ENCODE measurements at places on chromosomes 5 and 9. TPM values are rescaled to one million over a fixed set of nuclear protein-coding genes. Genes with fewer than 3 reads are reported as not detected.

Gene BTNL9
- 5.4 TPM for polyA plus RNA-seq

- DNase-seq: no peak
Measured at GRCh38 chr9:98943682-98944056, at the start of gene COL15A1. TSS of gene COL15A1 (plus strand) at chr9:98943907. CDS start at chr9:98944062, 155 bp downstream.

DNA sequence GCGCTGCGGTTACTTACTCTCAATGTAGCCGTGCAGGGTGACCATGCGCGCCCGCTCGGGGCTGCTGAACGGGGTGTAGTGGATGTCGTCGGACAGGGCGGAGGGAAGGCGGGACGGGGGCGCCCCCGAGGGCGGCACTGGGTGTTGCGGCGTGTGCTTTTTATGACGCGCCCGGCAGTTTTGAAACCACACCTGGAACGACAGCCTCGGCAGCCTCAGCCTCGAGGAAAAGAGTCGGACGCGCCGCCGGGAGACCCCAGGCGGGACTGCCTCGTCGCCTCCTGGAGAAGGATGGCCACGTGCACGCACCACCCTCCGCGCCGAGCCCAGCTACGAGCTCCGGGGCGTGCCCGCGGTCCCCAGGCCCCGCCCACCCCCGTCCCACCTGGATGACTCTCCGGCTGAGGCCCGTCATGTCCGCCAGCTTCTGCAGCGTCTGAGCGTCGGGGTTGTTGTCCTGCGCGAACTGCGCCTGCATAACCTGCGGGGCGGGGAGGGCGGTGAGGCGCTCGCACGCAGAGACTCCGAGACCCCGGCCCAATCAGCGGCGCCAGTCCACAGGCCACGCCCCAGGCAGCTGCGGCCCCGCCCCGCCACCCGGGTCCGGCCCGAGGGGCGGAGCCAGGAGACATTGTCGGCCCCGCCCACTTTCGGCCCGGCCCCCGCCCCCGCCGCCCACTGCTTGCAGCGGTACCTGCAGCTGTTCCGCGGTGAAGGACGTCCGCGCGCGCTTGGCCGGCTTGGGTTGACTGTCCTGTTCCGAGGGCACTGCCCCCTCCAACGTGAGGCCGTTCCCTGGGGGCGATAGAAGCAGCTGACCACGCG is 15.0 kb downstream of the LHX6 start:
- no peak for DNase-seq

Gene HTR1A
- polyA plus RNA-seq: not detected

Gene KLF9
- 8.9 TPM for polyA plus RNA-seq

Gene KCNT1
- 0.06 TPM for polyA plus RNA-seq

GRCh38 chr5:133508845-133509741 is 103.2 kb downstream of the FSTL4 start:
- no peak for DNase-seq

- DNase-seq: no peak
Measured at GRCh38 chr9:126216826-126217225, 109.8 kb upstream of the MVB12B start.

DNA sequence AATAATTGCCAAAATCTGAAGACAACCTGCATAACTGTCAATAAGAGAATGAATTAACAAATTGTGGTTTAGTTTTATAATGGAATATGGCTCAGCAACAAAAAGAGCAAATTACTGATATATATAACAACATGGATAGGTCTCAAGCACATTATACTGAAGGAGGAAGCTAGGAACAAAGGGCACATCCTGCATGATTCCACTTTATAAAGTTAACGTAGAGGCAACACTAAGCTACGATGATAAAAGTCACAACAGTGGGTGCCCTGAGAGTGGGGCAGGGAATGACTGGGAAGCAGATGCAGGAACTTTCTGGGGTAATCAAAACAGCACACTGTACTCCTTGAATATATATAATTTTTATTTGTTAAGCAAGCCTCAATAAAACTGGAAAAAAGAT is 165.2 kb downstream of the RMI1 start:
- no peak for DNase-seq

Gene ISCA1
- 67.9 TPM for polyA plus RNA-seq

- no peak for DNase-seq
Measured at GRCh38 chr5:158470764-158471534, 612.0 kb upstream of the CLINT1 start.

DNA sequence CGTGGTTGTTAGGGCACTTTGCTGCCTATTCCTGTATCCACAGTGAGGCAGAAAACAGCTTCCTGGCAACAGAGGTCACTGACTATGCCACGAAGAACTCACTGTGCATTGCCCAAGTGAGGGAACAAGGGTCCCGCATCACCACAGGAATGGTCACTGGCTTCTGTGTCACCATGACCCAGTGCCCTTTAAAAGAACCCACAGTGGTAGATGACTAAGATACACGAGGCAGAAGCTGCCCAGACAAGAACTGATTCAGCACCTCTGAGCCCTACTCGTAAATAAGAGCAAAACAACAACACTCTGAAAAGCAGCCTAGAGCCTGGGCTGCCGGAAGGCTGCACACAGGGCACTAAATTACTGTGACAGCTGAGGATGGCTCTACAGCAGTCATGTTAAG is 236.6 kb upstream of the RASEF start:
- DNase-seq: no peak

- no peak for DNase-seq
Measured at GRCh38 chr5:80213466-80213865, 42.4 kb downstream of the SERINC5 start.

Gene SLC6A3
- 0.72 TPM for polyA plus RNA-seq

GRCh38 chr9:16211946-16212345 is 658.5 kb downstream of the BNC2 start:
- DNase-seq: no peak

- DNase-seq: no peak
Measured at GRCh38 chr5:146179696-146180095, 2.8 kb downstream of the LARS1 start.

GRCh38 chr5:171907725-171908343 is 98.6 kb downstream of the FBXW11 start:
- DNase-seq: peak; percentile 52

Gene HSDL2
- 118 TPM for polyA plus RNA-seq

GRCh38 chr9:13943176-13943575 is 370.8 kb downstream of the NFIB start:
- no peak for DNase-seq

Gene PCDHGC5
- polyA plus RNA-seq: 0.29 TPM

GRCh38 chr5:143061161-143061945 is 291.2 kb downstream of the ARHGAP26 start:
- no peak for DNase-seq

DNA sequence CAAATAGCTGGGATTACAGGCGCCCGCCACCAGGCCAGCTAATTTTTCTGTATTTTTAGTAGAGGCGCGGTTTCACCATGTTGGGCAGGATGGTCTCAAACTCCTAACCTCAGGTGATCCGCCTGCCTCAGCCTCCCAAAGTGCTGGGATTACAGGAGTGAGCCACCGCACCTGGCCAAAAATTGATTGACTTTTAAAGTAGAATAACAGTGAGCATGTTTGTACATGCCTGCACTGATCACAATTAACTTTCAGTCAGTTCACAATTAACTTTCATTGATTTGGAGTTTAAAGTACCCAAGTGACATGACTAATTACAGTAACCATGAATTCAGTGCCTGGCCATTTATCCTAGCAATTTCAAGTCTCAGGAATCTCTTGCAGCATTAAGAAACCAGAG is 61.3 kb downstream of the ANKH start:
- DNase-seq: no peak

- DNase-seq: no peak
Measured at GRCh38 chr9:133945977-133946753, 46.0 kb downstream of the VAV2 start.

GRCh38 chr5:122434205-122434970 is 122.4 kb downstream of the SNCAIP start:
- no peak for DNase-seq

GRCh38 chr9:89449261-89449671 is 48.6 kb downstream of the SEMA4D start:
- DNase-seq: no peak

Gene RLN1
- 0.24 TPM for polyA plus RNA-seq

Gene NR6A1
- polyA plus RNA-seq: 1.1 TPM

DNA sequence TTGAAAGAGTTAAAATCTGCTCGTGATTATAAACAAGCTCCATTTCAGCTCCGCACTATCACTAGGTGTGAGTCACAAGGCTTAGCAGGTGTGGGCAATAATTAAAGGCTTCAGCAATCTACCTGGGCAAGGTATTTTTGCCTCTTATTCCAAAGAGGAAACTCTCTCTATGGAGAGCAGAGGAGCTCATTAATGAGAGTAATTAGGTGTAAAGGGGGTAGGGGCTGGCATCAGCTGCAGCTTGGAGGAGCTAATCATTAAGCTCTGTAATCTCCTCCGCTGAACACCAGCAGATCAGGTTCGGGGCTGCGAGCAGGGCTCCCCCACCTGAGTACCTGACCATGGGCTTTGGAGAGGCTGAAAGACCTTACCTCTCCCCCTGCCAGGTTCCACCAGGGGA is 129.2 kb downstream of the CRB2 start:
- DNase-seq: no peak

Gene ADGRD2
- polyA plus RNA-seq: not detected

Gene MSMP
- not detected for polyA plus RNA-seq

- no peak for DNase-seq
Measured at GRCh38 chr9:93250185-93250584, 66.2 kb downstream of the WNK2 start.

- no peak for DNase-seq
Measured at GRCh38 chr9:134687556-134687955, 46.0 kb downstream of the COL5A1 start.

Gene BAAT
- polyA plus RNA-seq: 0.33 TPM

DNA sequence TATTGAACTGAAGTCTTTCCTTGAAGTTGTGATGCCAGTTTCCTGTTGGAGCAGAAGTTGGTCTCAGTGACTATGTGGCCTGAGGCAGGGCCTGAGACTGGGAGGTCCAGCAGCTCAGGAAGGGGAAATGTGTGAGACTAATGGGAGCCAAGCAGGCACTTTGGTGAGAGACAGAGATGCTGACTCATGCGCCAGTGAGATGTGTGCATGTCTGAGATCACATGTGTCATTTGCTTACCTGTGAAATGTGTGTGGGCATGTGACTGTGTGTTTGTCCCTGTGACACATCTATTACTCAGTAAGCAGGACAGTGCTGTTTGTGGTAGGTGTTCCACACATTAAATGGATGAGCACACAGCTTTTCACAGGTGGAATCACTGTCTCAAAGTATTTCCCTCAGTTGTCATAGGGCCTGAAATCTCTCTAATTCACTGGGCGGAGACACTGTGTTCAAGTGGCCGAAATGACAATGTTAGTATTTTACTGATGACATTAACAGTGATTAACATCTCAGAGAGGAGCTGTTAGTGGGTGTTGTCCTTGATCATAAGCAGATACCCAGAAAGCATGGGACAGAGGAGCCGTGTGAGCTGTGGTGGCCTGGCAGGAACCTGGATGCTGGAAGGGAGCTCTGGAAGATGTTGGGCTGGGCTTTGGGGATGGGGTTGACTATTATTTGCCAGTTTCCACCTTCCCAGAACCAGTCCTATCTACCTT is 7.4 kb downstream of the NPR2 start:
- no peak for DNase-seq

Gene ARL14EPL
- polyA plus RNA-seq: not detected

DNA sequence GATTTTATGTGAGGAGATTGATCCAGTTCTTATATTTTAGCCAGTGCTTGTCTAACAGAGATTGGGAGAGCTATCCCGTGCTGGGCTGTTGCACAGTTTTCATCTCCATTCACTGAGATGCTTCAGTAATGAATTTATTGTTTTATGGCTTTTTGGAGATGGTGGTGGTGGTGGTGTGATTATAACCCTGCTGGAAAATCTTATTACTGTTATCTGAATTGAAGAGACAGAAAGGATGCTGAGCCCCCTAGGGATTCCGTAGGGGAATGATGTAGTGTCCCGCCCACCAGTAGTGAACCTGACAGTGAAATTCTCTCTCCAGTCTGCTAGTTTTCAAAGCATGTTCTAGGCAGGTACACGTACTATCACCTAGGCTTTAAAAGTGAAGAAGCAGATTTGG is 1.9 kb downstream of the RAI14 start:
- no peak for DNase-seq

- DNase-seq: no peak
Measured at GRCh38 chr9:109320331-109320741, 523 bp downstream of the EPB41L4B start.

Gene NKD2
- 12.9 TPM for polyA plus RNA-seq

Gene NPDC1
- 16.3 TPM for polyA plus RNA-seq

DNA sequence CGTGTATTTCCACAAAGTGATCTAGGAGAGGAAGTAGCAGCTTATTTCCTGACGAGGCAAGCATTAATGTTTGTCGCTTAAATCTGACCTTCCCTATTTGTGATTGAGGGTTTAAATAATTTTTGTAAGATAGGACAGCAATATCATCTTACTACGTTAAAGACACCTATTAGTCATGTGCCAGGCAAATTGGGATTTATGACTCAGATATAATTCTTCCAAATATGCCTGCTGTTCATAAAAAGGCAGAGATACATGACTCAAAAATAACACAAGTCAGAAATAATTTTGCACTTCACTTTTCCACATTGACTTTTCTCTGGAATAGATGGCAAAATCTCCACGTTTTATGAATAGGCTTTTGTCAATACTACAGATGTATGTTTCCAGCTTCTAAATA is 43.0 kb upstream of the CDH12 start:
- DNase-seq: no peak

Gene NR4A3
- 0.45 TPM for polyA plus RNA-seq

DNA sequence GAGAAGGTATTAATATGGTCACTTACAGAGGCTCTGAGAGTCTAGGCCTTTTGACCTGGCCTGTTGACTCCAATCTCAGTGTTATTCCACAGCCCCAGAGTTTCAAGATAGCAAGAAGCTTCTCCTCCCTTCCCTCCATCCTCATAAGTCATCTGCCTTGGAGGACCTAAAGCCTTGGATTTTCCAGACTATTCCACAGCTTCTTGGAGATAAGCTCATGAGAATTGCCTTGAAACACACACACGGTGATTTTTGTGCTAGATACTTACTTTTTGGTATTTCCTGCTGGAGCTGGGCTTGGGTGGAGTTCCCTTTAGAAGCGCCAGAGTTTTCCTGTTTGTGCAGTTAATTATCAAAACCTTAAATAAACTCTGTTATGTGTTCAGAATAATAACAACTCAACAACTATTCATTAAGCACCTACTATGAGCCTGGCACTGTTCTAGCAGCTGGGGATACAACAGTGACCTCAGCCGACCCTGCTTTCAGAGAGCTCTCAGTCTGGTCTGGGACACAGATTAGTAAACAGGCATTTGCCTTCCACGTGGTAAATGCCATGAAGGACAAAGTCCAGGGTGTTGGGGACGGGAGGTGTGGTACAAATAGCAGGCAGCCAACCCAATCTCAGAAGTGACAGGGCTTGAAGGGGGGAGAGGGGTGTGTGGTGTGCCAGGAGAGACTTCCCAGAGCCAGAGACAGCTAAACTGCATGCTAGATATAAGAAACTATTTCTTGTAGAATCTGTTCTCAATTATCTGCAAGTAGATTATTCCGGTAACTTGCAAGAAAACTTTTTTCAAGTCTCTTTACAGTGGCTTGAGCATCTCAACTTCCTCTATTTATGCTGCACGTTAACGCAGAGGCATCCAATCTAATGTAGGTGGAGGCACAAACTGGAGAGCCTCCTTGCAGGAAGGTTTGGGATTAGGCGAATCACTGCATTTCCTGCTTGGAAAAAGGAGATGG is 55.9 kb upstream of the KLF9 start:
- no peak for DNase-seq

All from right renal cortex interstitium (tissue), 3 donors.